Kidney (tissue), 22 donors: ENCODE measurements at places on chromosomes 1 and 21. TPM values are rescaled to one million over a fixed set of nuclear protein-coding genes. Genes with fewer than 3 reads are reported as not detected.
A peak's percentile ranks its signal among the peaks of the same experiment; 100 is the strongest.

GRCh38 chr1:180631194-180631765 lies 542 bp upstream of the XPR1 start:
- no peak for DNase-seq

DNA sequence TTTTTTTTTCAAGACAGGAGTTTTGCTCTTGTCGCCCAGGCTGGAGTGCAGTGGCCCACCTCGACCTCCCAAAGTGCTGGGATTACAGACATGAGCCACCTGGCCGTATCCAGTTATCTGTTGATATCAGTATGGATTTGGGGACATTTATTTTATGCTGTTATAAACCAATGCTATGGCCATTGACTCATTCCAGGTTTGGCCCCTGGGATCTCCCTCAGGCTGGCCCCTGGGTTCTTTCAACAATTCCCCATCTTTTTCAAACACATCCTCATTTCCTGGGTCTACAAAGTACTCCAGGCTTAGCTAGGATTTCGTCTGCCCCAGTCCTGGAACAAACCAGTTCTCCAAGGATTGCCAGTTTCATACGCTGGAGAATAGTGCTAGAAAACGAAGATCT lies 44.1 kb downstream of the WDR4 start:
- no peak for DNase-seq

- no peak for DNase-seq
These were observed 1023.2 kb downstream of the KCNT2 start for GRCh38 chr1:195584870-195585624.

DNA sequence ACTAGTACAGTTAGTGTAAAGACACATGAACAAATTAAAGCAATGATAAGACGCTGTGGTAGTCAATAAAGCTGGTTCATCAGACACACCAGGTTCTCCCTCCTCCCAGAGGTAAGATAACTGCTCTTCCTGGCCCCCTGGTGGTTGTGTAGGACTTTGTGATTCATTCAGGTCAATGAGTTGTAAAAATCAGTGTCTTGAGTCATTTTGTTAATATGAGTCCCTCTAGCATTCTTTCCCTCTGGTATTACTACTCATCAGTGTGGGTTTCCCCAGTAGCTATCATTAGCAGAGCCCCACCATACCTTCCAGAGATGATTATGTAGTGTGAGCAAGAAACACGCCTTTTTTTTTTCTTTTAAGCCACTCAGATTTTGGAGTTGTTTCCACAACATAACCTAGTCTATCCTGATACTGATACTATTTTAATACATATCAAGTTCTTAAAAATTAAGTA lies 3.6 kb upstream of the SETDB1 start:
- DNase-seq, result peak; percentile 55

- DNase-seq, result no peak
These were observed 20.0 kb downstream of the CACNA1E start for GRCh38 chr1:181503171-181503810.

GRCh38 chr21:15430577-15430976 lies 299.2 kb upstream of the USP25 start:
- no peak for DNase-seq

GRCh38 chr1:169680377-169681019 lies 30.9 kb downstream of the SELL start:
- peak; percentile 16 for DNase-seq

GRCh38 chr21:40886931-40887330 lies 40.0 kb upstream of the DSCAM start:
- no peak for DNase-seq

The LCK gene
- polyA plus RNA-seq, result 0.99 TPM
